ENCODE measurements at places on chromosomes 5 and 9. TPM values are rescaled to one million over a fixed set of nuclear protein-coding genes. Genes with fewer than 3 reads are reported as not detected.
A peak's percentile ranks its signal among the peaks of the same experiment; 100 is the strongest.

DNA sequence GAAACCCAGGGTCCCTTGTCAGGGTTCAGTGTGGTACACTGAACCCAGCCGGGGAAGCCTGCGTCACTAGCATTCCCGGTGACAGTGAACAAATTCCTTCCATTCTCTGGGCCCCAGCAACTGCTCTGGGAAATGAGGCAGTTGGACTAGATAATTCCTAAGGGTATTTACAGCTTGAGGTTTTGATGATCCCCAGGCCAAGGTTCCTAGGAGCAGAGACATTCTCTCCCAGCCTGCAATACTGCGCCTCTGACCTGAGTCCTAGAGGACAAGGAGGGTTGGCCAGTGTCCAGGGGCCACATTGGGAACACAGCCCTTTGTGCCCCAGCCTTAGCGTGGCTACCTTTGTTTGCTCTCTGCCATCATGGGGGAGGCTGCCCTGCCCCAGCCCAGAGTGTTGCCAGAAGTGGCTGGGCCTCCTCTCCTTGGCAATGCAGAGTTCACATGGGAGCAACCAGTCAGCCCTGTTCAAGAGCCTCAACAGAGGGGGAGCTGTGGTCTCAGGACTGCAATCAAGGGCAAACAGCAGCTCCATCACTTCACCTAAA, 178.2 kb downstream of the SEC61B start:
- H3K4me1 ChIP-seq, result no peaks in the 10 kb centered on the region
- DNase-seq, result no peak
- H3K4me3 ChIP-seq, result no peak overlapping the region
- no peaks in the 10 kb centered on the region for H3K36me3 ChIP-seq
- no peaks in the 10 kb centered on the region for H3K27me3 ChIP-seq

DNA sequence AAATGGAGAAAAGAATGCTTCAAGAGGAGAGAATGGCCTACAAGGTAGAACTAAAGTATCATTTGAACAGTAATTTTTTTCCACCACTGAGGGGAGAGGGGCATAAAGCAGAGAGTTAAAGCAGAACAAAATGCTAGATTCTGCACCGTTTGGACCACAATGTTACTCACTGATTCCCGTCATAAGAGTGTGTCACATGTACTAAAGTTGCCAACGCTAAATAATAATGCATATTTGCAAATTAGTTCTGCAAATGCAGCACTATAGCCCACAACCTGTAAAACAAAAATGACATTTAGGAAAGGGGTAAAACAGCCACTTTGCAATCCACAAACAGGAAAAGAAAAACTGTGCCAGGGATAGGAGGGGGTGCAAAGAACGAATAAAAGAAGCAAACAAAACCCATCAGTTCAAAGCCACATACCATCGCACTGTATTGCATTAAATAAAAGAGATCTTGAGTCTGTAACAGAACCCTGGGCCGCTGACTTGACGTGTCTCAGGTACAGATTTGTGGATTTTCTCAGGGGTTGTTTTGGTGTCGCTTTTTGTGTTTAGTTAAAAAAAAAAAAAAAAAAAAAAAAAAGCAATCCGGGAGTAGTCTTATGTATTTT, 7.7 kb upstream of the NFIB start:
- H3K27me3 ChIP-seq, result no peaks in the 10 kb centered on the region
- DNase-seq, result no peak
- peaks cover 63% of the 10 kb centered on the region for H3K4me1 ChIP-seq
- no peaks in the 10 kb centered on the region for H3K36me3 ChIP-seq

DNA sequence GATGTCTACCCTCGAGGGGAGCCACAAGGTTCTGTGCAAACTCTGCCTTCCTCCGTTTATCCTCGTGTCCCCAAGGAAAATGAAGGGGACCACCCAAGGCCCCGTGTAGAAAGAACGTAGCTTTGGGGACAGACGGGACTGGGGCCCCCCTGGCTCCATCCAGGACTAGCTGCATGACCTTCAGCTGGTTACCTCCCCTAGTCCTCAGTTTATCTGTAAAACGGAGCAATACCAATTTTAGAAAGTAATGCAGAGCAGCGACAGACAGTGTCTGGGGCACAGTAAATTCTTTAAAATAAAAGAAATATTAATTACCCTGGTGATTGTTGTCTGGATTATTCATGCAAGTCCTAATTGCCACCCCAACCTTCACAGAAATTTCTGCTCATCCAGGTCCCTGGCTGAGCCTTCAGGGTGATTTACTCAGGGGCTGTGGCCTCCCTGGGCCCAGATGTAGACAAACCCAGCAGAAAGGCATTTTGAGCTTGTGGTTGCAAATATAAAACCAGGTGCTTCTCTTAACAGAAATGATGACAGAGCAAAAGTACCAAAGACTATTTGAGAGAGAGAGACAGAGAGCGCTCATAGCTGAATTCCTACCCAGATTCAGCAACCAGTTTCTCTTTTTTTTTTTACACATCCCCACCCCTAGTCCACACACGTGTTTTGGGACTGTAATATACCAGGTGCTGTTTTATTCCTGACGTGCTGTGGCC, 155.1 kb upstream of the SMIM23 start:
- H3K27ac ChIP-seq, result no peak overlapping the region
- H3K4me3 ChIP-seq, result peak overlapping the region; percentile 40
- H3K27me3 ChIP-seq, result peaks cover 6% of the 10 kb centered on the region
- H3K4me1 ChIP-seq, result peaks cover 7% of the 10 kb centered on the region
- H3K36me3 ChIP-seq, result no peaks in the 10 kb centered on the region

GRCh38 chr9:136117916-136118319, 757 bp downstream of the TMEM250 start:
- H3K36me3 ChIP-seq, result peaks cover 31% of the 10 kb centered on the region
- H3K27me3 ChIP-seq, result no peaks in the 10 kb centered on the region
- DNase-seq, result no peak
- peak overlapping the region; percentile 98 for H3K27ac ChIP-seq

GRCh38 chr5:57719216-57719615, 236.6 kb upstream of the ACTBL2 start:
- DNase-seq, result no peak
- no peaks in the 10 kb centered on the region for H3K27me3 ChIP-seq
- no peaks in the 10 kb centered on the region for H3K36me3 ChIP-seq
- no peaks in the 10 kb centered on the region for H3K4me1 ChIP-seq
- no peak overlapping the region for H3K27ac ChIP-seq
- H3K4me3 ChIP-seq, result no peak overlapping the region

GRCh38 chr9:91443321-91443993, 19.8 kb upstream of the NFIL3 start:
- no peaks in the 10 kb centered on the region for H3K4me1 ChIP-seq
- H3K4me3 ChIP-seq, result no peak overlapping the region
- H3K27ac ChIP-seq, result no peak overlapping the region
- no peaks in the 10 kb centered on the region for H3K27me3 ChIP-seq
- no peak for DNase-seq

Gene C9orf152
- not detected for total RNA-seq

GRCh38 chr5:15823398-15823797, 323.4 kb downstream of the FBXL7 start:
- no peak overlapping the region for H3K4me3 ChIP-seq
- no peaks in the 10 kb centered on the region for H3K27me3 ChIP-seq
- DNase-seq, result no peak
- peaks cover 9% of the 10 kb centered on the region for H3K4me1 ChIP-seq
- H3K27ac ChIP-seq, result no peak overlapping the region

Gene SLCO4C1
- total RNA-seq, result 0.17 TPM

GRCh38 chr9:35675204-35675603, 1.5 kb downstream of the CA9 start:
- peaks cover 34% of the 10 kb centered on the region for H3K4me1 ChIP-seq
- H3K27me3 ChIP-seq, result no peaks in the 10 kb centered on the region
- H3K36me3 ChIP-seq, result no peaks in the 10 kb centered on the region
- H3K4me3 ChIP-seq, result peak overlapping the region; percentile 57
- no peak for DNase-seq
- H3K27ac ChIP-seq, result no peak overlapping the region

Gene GABRA6
- not detected for total RNA-seq

Gene SERF1B
- total RNA-seq, result 41.6 TPM

DNA sequence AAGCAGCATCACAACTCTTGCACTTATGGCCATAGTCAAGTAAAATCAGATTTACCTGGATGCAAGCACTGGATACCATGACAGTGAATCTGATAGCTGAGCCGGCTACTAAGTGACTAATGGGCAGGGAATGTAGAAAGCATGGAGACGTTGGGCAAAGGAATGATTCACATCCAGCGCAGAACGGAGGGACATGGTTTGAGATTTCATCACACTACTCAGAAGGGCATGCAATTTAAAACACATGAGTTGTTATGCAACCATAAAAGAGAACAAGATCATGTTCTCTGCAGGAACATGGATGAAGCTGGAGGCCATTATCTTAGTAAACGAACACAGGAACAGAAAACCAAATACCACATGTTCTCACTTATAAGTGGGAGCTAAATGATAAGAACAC, 169.1 kb upstream of the PIK3R1 start:
- no peak overlapping the region for H3K27ac ChIP-seq
- no peak overlapping the region for H3K4me3 ChIP-seq
- no peaks in the 10 kb centered on the region for H3K36me3 ChIP-seq
- no peaks in the 10 kb centered on the region for H3K4me1 ChIP-seq

All from esophagus muscularis mucosa (tissue), 4 donors.